Kasumi-1 (cell line): ENCODE measurements at places on chromosomes 5 and 9.

DNA sequence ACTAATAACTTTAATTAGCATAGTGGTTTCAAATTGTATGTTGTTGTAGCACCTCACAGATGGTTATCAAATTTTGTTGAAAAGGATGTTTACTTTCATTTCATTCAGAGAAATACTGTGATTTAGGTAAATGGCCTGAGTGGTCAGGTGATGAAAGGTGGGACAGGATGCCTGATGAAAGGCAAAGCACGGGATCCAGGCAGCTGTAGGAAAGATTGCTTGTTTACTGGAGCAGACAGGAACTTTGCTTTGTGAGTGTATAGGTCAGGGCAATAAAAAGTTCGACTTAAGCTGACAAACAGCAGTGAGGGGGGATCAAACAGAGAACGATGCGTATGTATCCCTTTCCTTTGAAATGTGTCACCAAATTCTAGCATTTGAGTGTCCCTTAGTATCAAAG is 19.0 kb downstream of the KIAA1958 start:
- DNase-seq = no peak

DNA sequence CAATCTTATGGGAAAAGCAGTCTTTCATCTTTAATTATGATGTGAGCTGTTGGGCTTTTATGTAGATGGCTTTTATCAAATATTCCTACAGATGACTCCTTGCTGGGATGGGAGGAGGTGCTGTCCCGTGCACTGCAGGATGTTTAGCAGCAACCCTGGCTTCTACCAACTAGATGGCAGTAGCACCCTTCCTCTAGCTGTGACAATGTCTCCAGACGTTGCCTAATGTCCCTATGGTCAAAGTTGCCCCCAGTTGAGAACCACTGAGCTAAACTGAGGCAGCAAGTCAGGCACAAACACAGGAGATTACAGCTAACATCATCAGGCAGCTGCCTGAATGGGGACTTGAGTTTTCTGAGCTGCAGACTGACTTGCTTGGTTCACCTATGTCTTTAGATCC is 401.9 kb upstream of the PDE4D start:
- peak; percentile 57 for DNase-seq

DNA sequence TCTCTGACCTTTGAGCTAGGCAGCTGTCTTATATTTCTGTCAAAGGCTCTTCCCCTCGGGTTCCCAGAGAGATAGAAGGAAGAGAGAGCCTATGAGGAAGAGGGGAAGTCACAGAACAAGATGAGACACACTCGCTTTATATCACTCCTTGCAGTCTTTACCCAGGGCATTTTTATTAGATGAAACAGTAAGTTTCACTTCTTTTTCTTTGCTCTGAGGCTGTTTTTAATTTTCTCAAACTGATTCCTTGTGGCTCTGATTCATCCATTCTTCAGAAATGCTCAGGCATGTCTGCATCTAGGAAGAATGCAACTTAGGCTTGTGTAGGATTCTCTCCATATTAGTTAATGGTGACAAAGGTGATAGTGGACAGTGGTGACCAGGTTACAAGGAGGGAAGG is 132.9 kb upstream of the CHD1 start:
- no peak for DNase-seq

- peak; percentile 3 for DNase-seq
Observed at GRCh38 chr9:3758816-3759576, 233.2 kb upstream of the RFX3 start.

- no peak for DNase-seq
Observed at GRCh38 chr9:113341712-113342410, 1.8 kb upstream of the WDR31 start.

GRCh38 chr5:103867857-103868598 is 305.4 kb upstream of the NUDT12 start:
- no peak for DNase-seq

DNA sequence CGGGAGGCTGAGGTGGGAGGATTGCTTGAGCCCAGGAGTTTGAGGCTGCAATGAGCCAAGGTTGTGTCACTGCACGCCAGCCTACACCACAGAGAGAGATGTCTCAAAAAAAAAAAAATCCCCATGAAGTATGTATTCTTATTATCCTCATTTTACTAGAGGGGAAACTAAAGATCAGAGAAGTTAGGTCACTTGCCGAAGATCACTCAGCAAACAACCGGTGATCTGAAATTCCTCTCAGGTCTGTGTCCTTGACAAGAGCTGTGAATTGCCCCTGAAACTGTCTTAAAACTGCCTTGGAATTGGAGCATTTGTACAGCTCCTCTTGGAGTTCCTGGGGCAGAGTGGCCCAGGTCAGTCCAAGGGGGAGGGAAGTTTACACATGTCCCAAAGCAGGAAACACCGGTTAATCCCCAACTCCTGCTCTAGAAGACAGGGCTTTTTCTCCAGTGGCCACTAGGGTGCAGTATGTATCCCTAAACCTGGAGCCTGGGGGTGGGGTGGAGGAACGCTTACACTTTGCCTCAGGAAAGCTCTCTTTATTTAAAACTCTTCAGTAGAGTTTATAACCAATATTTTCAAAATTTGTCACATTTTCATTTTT is 27.6 kb downstream of the AQP7 start:
- DNase-seq = peak; percentile 87

DNA sequence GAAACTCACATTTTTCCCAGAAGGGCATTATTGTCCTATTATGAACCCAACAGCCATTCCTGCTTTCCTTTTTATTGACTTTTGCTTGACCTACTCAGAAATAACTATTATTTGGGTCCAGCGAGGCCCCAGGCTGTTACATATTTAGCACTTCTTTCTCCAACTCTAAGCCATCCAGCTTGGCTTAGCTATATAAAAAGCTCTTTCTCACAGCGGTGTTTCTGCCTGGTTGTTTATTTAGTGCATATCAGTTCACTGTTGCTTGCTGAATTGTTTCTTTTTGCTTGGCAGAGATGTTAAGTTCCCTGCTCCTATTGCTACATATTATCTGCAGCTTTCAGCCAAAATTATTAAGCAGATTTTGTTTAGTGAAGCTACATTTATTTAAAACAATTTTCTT is 1156.8 kb upstream of the SEMA6A start:
- DNase-seq = no peak

DNA sequence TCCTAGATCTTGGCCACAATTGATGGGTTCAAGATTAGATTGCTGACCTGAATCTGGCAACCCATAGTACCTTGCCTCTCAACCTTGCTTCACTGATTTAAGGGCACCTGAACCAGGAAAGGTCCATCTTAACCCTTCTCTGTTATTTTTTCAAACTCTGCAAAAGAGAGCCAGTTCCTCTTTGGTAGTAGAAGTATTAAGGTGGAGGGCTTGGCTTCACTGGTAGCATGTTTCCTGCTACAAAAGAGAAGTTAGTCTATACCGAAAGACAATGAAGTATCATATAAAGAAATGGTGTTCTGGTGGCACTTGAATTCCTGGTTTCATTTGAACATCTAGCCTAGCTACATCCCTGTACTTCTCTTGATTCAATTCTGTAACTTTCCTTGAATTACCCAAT is 8.5 kb downstream of the ALG2 start:
- DNase-seq = peak; percentile 30

DNA sequence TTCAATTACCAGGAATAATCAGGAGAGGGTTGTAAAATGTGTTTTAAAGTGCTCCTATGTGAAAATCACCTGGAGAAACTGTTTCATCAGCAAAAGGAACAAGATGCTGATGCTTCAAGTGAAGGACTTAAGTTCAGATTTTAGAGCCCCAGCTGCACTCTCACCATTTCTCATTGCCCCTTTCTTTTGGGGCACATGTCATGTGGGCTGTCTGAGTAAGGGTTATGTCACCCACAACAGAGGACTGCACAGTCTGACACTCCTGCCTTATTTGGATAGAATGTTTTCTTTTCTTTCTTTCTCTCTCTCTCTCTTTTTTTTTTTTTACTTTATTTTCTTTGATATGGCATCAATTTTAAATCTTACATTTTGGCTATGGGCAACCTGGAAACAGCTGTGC is 204.1 kb upstream of the EFNA5 start:
- no peak for DNase-seq

GRCh38 chr5:147484708-147485020 is 25.2 kb downstream of the DPYSL3 start:
- no peak for DNase-seq

GRCh38 chr9:136305804-136306203 is 1.9 kb upstream of the CCDC187 start:
- no peak for DNase-seq

DNA sequence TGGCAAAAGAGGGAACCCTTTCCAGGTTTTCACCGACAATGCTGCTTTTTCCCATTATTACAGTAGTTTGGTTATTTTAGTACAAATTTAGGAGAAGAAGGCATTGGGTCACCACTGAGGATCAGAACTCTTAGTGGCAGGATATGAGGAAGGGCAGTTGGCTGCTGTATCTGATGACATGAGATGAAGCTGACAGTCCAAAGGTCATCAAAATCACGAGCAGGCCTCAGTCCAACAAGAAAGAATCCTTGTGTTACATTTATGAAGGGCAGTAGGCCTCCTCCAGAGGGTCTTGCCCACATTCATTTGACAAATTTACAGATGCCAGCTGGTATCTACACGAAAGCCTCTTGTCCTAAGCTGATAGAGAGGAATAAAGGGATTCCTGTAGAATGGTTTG is 49.5 kb upstream of the COL15A1 start:
- no peak for DNase-seq

DNA sequence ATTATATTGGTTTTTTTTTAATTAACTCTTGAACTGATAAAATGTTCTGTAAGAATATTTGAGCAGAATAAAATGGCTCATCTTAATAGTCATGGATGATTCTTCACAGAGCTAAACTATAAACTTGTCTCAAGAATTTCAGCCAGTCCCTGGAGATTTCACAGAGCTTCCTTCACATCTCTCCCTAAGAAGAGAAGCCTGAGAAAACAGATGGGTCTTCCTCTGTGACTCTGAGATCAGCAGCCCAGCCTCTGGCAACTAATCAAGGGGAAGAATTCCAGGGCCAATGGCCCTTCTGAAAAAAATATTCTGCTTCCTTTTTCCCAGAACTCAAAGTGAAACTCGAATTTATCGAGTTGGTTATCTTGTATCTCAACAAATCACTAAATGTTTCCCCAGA is 122.2 kb upstream of the ITGA1 start:
- no peak for DNase-seq

DNA sequence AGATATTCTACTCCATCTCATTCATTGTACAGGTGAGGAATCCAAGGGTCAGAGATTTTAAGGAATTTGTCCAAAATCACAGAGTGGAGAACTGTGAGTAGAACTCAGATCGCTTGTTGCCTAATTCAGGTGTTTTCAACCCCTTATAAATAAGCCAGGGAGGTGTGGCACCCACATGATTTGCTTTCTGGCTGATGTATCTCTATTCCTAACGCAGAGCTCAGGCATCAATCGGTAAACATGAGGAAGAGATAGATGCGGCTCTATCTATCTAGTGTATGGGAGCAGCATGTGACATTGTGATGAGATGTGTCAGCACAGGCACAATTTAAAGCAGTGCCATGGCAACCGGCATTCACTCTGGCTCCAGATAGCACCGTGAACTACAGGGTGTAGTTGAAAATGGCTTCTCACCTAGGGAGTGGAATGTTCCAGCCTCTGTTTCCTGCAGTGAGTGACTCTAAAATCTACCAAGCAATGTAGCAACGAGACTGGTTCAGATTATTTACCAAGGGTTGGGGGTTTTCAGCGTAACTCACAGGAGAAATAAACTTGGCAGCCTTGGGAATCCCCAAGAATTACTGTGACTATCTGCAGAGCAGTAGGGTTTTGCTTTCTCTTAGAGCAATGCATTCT is 53.4 kb upstream of the SUB1 start:
- DNase-seq = no peak

DNA sequence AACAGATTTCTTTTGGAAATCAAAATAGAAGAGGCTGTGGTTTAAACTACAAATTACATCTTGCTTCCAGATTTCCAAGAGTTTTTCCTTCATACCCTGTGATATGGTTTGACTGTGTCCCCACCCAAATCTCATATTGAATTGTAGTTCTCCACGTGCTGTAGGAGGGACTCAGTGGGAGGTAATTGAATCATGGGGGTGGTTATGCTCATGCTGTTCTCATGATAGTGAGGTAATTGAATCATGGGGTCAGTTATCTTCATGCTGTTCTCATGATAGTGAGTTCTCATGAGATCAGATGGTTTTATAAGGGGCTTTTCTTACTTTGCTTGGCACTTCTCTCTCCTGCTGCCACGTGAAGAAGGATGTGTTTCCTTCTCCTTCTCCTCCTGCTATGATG is 687.0 kb upstream of the ZNF608 start:
- DNase-seq = no peak

DNA sequence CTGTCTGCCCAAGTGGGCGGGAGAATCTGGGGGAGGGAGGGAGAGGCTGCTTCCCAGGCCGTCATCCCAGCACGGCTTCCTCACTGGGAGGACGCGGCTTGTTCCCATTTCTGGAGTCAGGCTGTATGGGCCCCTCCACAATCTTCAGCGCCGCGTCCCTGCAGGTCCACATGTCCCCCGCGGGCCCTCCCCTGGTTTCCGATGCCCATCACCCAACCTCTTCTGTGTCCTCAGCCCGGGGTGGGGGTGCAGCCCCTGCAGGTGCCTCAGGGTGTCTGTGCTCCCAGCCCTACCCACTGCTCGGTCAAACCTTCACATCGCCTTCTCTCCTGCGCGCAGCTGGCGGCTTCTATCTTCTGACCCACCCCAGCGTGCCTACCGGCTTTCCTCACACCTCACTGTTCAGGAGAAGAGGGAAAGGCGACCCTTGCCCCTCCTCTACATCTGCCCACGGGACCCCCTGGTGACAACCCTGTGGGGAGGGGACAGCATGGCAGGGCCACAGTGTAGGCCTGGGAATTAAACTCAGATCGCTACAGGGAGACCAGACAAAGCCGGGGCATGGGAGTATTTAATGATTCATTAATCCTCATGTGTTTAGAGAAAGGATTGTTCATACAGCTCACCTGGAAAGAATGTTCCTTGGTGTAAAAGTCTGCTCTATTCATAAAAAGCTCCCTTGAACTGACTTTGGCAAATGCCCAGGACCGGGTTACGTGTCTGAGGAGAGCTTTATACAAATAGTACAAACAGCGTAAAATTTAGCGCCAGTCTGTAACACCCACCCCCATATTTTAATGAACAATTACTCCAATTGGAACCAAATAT is 145.1 kb downstream of the IRX1 start:
- DNase-seq = no peak

DNA sequence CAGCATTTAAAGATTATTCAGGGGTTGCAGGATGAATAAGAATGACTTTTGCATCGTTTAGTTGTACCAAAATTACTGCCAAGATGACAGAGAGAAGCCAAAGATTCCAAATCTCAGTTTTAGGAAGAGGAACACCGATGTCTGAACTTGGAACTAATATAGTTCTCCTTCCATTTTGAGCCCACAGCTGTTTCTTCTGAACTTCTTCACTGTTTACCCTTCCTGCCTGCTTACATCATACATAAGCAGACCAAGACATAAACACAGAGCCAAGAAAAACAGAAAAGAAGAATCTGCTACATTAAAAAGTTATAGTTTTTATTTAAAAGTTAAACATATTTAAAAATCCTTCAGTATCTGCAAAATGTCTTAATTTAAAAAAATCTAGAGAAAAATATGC is 146.9 kb upstream of the RAPGEF1 start:
- DNase-seq = no peak

- no peak for DNase-seq
Observed at GRCh38 chr5:172906888-172907287, 52.3 kb upstream of the RPL26L1 start.
